CD8-positive, alpha-beta memory T cell (primary cell): ENCODE measurements at places on chromosomes 5 and 9. TPM values are rescaled to one million over a fixed set of nuclear protein-coding genes. Genes with fewer than 3 reads are reported as not detected.

- H3K36me3 ChIP-seq = no peaks in the 10 kb centered on the region
- no peak overlapping the region for H3K27ac ChIP-seq
- H3K4me3 ChIP-seq = no peak overlapping the region
- no peak for DNase-seq
- no peaks in the 10 kb centered on the region for H3K4me1 ChIP-seq
These were observed 97.8 kb downstream of the ERMP1 start for GRCh38 chr9:5735072-5735471.

ECSCR gene
- 0.82 TPM for total RNA-seq

DNA sequence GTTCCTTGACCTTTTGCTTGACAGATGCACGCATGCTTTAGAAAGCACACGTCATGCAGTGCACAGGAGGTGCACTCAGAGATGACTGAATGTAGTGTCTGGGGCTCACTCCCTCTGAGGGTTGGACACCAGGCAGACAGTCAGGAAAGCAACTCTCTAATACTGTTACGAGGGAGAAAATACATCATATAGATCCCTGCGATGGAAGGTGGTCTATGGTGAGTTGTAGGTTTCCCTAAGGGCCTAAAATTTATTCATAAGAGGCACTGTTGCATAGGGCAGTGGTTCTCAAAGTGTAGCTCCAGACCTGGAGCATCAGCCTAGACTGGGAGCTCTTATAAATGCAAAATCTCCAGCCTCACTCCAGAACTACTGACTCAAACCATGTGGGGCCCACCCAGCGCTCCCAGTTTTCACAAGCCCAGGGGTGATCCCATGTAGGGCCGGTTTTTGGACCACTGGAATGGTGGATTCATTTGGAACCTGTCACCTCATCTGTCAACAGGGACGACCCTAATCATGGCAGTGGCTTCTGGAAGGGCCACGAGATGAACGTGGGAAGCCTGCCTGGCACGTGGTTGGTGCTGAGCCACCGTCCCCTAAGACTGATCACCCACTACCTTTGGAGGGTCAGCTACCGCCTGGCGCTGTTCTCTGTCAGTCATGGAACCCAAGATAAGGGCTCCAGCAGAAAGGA lies 16.8 kb upstream of the PHF19 start:
- no peak overlapping the region for H3K27ac ChIP-seq
- no peak for DNase-seq
- H3K36me3 ChIP-seq = no peaks in the 10 kb centered on the region
- no peaks in the 10 kb centered on the region for H3K27me3 ChIP-seq

DNA sequence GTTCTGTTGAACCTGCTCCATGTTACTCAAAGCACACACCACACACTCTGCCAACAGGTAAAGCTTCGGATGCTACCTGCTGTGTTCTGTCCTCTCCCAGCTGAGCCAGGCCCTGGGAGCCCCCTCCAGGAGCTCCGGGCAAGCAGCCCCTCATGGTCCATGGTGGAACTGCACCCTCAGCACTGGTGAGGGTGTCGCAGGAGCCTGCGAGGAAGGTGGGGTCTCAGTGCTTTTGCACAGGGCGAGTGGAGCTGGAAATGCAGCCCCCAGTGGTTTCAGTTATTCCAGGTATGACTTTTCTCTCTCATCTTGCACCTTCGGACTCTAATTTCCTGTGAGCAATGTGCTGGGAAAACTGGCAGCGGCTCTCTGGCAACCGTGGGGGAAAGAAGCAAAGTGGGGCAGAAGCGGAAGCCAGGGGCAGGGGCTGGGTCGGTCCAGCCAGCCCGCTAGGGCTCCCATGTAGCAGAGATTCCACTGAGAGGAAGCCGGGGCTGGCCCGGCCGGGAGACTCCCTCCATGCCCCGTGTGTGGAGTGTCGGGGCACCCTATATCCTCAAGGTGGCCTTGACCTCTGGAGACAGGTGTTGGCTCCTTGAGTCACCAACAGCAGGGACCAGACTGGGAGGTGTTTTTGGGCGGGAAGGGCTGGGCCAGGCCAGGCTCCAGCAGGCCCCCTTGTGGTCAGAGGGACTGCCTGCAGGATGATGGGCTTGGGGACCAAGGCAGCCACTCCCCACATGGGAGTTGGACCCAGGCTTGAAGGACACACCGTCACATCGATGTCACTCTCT lies 75.6 kb upstream of the PRSS3 start:
- no peaks in the 10 kb centered on the region for H3K36me3 ChIP-seq
- H3K4me1 ChIP-seq = no peaks in the 10 kb centered on the region
- no peak overlapping the region for H3K4me3 ChIP-seq
- no peak overlapping the region for H3K27ac ChIP-seq

DNA sequence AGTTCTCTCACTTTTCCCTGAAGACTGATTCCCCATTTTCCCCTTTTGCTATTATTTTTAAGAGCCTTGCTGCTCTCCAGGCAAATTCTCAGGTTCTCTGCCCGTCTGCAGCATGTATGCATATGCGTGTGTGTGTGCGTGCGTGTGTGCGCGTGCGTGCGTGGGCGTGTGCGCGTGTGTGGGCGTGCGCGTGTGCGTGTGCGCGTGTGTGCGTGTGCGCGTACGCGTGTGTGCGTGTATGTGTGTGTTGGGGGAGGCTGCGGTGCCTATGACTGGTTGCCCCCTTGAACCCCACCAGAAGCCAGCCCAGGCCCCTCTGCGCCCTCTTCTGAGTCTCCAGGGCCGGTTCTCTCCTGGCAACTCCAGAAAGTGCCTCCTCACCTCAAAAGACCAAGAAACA lies 987 bp upstream of the FOXI1 start:
- no peak overlapping the region for H3K27ac ChIP-seq
- H3K36me3 ChIP-seq = no peaks in the 10 kb centered on the region
- H3K4me1 ChIP-seq = no peaks in the 10 kb centered on the region
- no peak for DNase-seq
- no peak overlapping the region for H3K4me3 ChIP-seq

DNA sequence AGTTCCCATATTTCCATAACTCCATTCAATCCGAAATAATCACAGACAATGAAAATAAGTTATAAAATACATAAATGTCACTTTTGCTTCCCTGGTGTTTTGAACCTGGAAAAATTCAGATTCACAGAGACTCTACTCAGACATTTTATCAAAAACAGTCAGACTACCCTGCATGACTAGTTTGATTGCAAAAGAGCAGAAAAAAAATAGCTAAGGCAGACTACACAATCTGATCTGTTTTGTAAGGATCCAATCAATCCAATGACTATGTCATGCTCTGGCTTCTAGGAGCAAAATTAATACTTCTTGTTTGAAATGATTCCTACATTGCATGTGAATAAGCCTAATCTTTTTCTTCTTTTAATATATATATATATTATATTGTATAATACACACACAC lies 1262.6 kb downstream of the EFNA5 start:
- no peaks in the 10 kb centered on the region for H3K36me3 ChIP-seq
- no peaks in the 10 kb centered on the region for H3K4me1 ChIP-seq
- H3K27me3 ChIP-seq = no peaks in the 10 kb centered on the region

GRCh38 chr5:145176041-145176440 lies 659.1 kb downstream of the PRELID2 start:
- no peak for DNase-seq
- no peaks in the 10 kb centered on the region for H3K4me1 ChIP-seq
- H3K27ac ChIP-seq = no peak overlapping the region
- H3K4me3 ChIP-seq = no peak overlapping the region
- no peaks in the 10 kb centered on the region for H3K27me3 ChIP-seq

GRCh38 chr9:121921444-121921843 lies 171.7 kb downstream of the TTLL11 start:
- H3K27me3 ChIP-seq = no peaks in the 10 kb centered on the region
- H3K4me3 ChIP-seq = no peak overlapping the region

GRCh38 chr5:149475777-149476176 lies 75.5 kb downstream of the CSNK1A1 start:
- DNase-seq = no peak
- H3K4me1 ChIP-seq = no peaks in the 10 kb centered on the region
- H3K4me3 ChIP-seq = no peak overlapping the region
- H3K27ac ChIP-seq = no peak overlapping the region

DNA sequence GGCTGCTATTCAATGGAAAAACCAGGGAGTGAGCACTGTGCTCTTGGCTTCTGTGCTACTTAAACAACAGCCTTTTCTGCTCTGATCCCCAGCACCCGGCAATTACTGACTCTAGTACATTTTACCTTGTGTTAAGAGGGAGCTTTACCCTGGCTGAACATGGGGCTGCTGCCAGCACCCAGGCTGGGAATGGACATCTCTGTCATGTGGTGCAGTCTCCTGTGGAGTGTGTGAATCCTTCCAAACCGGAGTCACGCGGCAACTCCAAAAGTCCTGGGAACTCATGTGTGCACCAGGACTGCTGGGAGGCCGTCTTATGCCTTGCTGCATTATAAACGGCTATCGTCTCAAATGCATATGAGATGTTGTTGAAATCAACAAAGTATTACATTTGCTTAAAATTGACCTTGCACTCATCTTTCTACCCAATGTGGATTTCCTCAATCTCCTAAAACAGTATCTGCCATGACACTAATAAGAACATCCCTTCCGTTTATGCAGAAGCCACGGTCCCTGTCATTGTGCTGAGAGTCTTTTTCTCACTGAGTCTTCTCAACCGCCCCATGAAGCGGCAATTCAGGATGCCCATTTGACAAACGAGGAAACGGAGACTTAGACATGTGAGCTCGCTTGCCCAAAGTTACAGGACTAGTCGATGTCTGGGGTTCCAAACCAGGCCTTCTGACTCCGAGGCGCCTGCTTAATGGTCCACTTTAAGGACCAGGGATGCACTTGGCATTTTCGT lies 884 bp upstream of the GSN start:
- no peaks in the 10 kb centered on the region for H3K36me3 ChIP-seq
- H3K4me1 ChIP-seq = peaks cover 14% of the 10 kb centered on the region
- peaks cover 5% of the 10 kb centered on the region for H3K27me3 ChIP-seq
- H3K27ac ChIP-seq = no peak overlapping the region
- no peak for DNase-seq

DNA sequence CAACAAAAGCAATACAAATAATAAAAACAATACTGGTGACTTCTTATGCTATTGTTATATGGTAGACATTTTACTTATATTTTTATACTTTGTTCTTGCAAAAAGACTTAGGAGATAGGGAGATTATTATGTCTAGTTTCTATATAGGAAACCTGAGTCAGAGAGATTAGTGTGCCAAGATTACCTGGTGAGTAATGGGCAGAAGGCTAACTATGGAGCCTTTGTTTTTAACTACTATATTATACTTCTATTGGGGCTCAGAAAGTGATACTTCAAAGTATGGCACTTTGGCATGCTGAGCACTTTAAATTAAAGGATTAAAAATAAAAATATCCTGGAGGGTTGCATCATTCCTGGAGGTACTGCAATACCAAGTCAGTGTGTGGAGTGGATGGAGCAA lies 117.5 kb upstream of the CLINT1 start:
- DNase-seq = no peak
- no peak overlapping the region for H3K27ac ChIP-seq
- no peaks in the 10 kb centered on the region for H3K4me1 ChIP-seq
- no peaks in the 10 kb centered on the region for H3K36me3 ChIP-seq

SLC46A2 gene
- total RNA-seq = not detected

DNA sequence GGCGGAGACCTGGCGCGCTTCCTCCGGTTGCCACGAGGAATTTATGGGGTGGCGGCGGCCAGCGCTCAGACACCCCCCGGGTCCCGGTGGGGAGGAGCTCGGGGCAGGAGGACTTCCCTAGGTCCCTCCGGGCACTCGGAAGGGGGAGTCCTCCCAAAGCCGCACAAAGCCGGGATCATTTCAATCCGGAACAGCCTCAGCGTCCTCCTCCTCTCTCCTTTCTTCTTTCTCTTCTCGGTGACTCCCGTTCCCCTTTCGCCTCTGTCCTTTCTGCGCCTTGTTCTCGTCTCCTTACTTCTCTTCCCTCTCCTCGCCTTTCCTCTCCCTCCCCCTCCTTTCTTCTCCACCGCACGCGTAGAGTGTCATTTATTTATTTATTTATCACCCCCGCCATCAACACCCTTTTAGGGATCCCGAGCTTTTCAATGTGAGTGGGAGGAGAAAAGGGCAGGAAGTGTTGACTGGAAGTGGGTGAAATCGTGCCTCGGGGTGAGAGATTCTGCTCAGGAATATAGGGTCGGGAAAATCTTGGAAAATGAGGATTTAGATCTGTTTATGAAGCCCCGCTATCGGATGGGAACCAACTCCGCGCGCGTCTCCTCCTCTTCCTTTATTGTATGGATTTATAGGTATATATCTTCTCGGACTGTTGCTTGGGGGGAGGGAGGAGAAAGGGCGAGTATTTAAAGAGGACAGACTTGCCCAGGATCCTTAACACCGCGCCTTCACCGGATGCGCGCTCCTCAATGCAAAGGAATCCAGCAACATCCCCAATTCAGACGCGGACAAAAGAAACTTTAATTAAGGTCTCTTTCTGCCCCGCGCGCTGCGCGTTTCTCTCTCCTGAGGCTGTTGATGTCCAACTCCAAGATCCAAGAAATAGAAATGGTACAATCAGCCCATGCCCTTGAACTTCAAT lies 2.0 kb upstream of the ZNF462 start:
- H3K27me3 ChIP-seq = no peaks in the 10 kb centered on the region
- DNase-seq = no peak
- peaks cover 5% of the 10 kb centered on the region for H3K4me1 ChIP-seq
- no peak overlapping the region for H3K4me3 ChIP-seq

- no peak for DNase-seq
- no peak overlapping the region for H3K4me3 ChIP-seq
- H3K36me3 ChIP-seq = no peaks in the 10 kb centered on the region
- no peaks in the 10 kb centered on the region for H3K27me3 ChIP-seq
These were observed 26.3 kb downstream of the SHLD3 start for GRCh38 chr5:65651144-65651543.
